ENCODE measurements at places on chromosomes 2 and 18. TPM values are rescaled to one million over a fixed set of nuclear protein-coding genes. Genes with fewer than 3 reads are reported as not detected.
A peak's percentile ranks its signal among the peaks of the same experiment; 100 is the strongest.

TNFAIP6 gene
- not detected for total RNA-seq

PLEK gene
- 23.4 TPM for total RNA-seq

EMILIN2 gene
- 23.3 TPM for total RNA-seq

RASGRP3 gene
- total RNA-seq = 7.5 TPM

DNA sequence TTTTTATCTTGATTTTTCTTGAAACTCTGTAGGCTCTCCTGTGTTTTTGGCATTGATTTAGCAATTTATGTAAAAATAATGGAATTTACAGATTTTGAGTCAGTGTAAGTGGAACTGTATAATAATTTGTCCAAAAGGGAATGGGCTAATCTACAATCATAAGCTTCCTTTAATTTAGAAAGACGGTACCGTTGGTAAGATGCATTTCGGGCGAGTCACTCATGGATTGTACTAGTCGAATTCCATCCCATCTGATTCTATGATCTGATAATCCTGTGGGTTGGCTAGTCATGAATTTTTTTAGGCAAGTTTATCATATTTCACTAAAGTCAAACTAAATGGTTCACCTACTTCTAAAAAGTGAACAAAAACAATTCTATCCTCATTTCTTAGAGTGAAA, 133.4 kb downstream of the ZNF407 start:
- H3K4me3 ChIP-seq = no peak overlapping the region
- no peaks in the 10 kb centered on the region for H3K4me1 ChIP-seq

DNA sequence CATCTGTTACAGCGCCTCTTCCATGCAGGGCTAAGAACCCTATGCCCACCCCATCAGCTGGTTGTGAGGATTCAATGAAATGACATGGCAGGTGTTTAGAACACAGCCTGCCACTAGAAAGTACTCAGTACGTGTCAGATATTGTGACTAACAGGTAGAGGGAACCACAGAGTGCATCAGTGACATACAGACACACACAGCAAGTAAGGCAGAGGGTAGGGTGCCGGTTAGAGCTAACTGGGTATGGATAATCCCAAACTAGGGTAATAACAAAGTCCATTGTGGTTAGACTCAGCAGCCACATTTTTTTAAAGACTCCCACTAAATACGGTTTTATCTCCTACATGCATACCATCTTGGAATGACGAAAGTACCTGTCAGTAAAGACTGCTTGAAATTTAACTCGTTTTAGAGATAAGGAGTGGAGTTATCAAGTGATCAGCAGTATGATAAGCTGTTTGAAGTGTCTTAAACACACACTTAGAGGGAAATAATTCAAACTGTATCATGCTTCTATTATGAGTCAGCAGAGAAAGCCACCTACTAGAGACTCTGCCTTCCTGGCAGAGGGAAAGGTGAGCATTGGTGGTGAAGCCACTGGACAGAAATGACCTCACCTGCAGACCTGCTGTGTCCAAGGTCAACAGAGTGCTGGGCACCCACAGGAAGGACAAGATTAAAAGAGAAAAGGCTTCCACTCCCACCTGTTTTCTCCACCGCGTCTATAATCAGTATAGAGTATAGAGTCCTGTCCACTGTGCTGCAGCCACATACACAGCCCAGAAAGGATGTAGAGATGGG, 20.6 kb downstream of the MPPE1 start:
- no peak overlapping the region for H3K4me3 ChIP-seq
- no peak overlapping the region for H3K27ac ChIP-seq
- no peaks in the 10 kb centered on the region for H3K4me1 ChIP-seq
- H3K27me3 ChIP-seq = no peaks in the 10 kb centered on the region
- peaks cover 10% of the 10 kb centered on the region for H3K36me3 ChIP-seq

- H3K36me3 ChIP-seq = no peaks in the 10 kb centered on the region
- H3K27ac ChIP-seq = no peak overlapping the region
- DNase-seq = peak; percentile 35
- peak overlapping the region; percentile 61 for H3K4me3 ChIP-seq
- peaks cover 4% of the 10 kb centered on the region for H3K27me3 ChIP-seq
Measured at GRCh38 chr2:230124757-230125431, 56.2 kb upstream of the SLC16A14 start.

- no peaks in the 10 kb centered on the region for H3K4me1 ChIP-seq
- no peak for DNase-seq
- no peak overlapping the region for H3K4me3 ChIP-seq
- no peak overlapping the region for H3K27ac ChIP-seq
Measured at GRCh38 chr2:54483426-54483825, 27.3 kb downstream of the SPTBN1 start.

GRCh38 chr2:224433442-224433841, 31.5 kb upstream of the FAM124B start:
- H3K36me3 ChIP-seq = no peaks in the 10 kb centered on the region
- DNase-seq = no peak
- H3K27me3 ChIP-seq = peaks cover 2% of the 10 kb centered on the region
- H3K4me1 ChIP-seq = peaks cover 4% of the 10 kb centered on the region
- no peak overlapping the region for H3K4me3 ChIP-seq
- H3K27ac ChIP-seq = no peak overlapping the region

- no peak overlapping the region for H3K4me3 ChIP-seq
- H3K36me3 ChIP-seq = no peaks in the 10 kb centered on the region
- no peaks in the 10 kb centered on the region for H3K27me3 ChIP-seq
- no peaks in the 10 kb centered on the region for H3K4me1 ChIP-seq
Measured at GRCh38 chr2:21281791-21282514, 158.2 kb downstream of the TDRD15 start.

- H3K36me3 ChIP-seq = no peaks in the 10 kb centered on the region
- peaks cover 10% of the 10 kb centered on the region for H3K4me1 ChIP-seq
- no peak overlapping the region for H3K4me3 ChIP-seq
- H3K27me3 ChIP-seq = peaks cover 23% of the 10 kb centered on the region
- no peak for DNase-seq
- H3K27ac ChIP-seq = no peak overlapping the region
Measured at GRCh38 chr18:70463085-70463484, 174.2 kb downstream of the SOCS6 start.

DNA sequence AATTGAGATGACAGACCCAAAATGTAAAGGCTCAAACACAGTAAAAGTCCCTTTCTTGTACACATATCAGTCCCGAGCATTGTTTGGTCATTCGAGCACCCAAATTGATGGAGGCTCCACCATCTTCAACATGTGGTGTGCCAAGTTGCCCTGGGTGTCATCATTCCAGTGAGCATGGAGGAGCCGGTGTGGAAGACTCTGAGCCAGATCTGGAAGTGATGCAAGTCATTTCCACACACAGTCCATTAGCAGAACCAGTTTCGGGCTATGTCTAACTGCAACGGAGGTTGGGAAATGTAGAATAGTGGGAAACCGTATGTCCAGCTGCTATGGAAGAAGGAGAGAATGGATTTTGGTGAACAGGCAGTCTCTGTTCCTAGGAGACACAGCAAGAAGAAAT, 40.9 kb upstream of the BZW1 start:
- H3K4me3 ChIP-seq = no peak overlapping the region
- DNase-seq = no peak
- peaks cover 6% of the 10 kb centered on the region for H3K27me3 ChIP-seq
- H3K27ac ChIP-seq = no peak overlapping the region
- peaks cover 3% of the 10 kb centered on the region for H3K36me3 ChIP-seq

DNA sequence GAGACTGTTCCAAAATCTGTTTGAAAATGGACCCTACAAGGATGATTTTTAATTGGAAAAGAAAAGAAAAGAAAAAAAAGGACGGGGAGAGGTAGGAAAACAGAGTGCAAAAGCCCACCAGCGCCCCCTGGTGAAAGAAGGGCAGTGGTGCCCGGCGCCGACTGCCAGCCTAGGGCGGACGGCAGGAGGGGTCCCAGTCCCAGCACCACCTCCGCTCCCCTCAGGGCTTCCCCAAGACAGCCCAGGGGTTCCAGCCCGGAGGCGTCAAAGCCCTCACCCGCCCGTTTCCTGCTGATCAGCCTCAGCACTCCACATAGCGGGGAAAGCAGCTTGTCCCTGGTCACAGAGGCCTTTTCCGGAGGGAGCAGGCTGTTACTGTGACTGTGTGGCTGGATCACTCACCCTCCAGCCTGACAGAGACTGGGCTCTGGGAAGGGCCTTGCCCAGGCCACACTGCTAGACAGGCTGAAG, 213.9 kb downstream of the TFCP2L1 start:
- no peak overlapping the region for H3K4me3 ChIP-seq
- peaks cover 16% of the 10 kb centered on the region for H3K27me3 ChIP-seq
- peak; percentile 68 for DNase-seq
- H3K4me1 ChIP-seq = peaks cover 3% of the 10 kb centered on the region

- H3K27ac ChIP-seq = no peak overlapping the region
- no peaks in the 10 kb centered on the region for H3K4me1 ChIP-seq
- no peak for DNase-seq
- H3K36me3 ChIP-seq = no peaks in the 10 kb centered on the region
Measured at GRCh38 chr2:120758181-120759144, 22.8 kb downstream of the GLI2 start.

DNA sequence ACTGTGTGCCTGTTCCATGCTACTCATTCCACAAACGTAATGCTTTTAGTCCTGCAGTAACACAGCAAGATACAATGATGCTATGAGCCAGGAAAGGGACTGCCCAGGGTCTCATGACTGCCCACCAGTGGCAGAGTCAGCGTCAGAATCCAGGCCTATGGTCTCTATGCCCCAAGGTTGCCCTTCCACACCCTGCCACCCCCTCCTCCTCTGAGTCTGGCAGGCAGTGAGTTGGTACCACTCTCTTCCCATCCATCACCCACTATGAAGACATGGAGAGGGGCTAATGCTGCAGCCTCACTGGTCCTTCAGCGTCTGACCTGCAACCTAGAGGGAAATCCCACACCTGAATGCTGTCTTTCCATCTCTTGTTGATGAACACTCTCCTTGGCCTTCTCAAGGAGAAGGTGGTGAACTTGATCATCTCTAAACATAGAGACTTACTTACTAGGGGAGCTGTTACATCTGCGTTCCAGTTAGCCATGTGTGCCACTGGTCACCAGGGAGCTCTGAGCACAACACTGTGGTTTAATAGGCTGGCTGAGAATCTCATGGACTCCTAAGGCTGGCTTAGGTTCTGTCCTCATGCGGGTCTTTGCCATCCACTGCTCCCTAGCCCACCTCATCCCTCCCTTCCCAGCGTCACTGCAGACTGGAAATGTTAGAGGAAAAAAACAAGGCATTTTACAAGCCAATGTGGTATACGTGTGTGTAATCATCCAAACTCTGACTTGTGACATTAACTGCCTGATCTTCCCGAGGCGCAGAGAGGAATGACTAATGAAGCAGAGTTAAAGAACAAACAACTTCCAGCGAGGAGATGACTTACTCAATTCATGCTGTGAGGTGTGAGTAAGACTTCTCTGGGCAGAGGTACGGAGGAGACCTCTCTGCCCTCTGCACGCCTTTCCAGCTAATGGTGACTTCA, 28.8 kb downstream of the STEAP3 start:
- H3K4me3 ChIP-seq = no peak overlapping the region
- DNase-seq = no peak
- H3K36me3 ChIP-seq = no peaks in the 10 kb centered on the region

DNA sequence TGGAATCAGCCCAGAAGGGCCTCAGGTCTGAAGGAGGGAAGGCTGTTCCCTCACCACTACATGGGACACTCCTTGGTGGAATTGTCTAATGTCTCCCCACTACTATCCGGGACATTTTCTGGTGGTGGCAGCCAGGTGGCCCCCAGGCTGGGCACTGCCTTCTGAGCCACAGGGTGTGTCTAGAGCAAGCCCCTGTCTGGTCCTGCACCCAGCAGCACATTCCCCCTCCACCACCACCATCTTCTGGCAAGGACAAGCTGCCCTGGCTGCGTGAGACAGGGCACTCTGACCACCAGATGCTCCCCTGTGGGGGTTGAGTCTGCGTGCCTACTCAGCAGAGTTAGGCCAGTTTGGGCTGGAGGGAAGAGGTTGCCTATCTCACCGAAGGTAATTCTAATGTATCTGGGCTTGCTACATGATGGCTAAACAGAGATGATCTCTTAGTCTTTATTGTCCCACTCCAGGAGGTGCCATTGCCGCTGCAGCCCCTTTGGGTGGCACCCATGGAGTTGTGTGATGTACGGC, 106.3 kb downstream of the PLB1 start:
- no peak overlapping the region for H3K27ac ChIP-seq
- no peaks in the 10 kb centered on the region for H3K27me3 ChIP-seq
- no peak for DNase-seq
- peaks cover 9% of the 10 kb centered on the region for H3K4me1 ChIP-seq

DNA sequence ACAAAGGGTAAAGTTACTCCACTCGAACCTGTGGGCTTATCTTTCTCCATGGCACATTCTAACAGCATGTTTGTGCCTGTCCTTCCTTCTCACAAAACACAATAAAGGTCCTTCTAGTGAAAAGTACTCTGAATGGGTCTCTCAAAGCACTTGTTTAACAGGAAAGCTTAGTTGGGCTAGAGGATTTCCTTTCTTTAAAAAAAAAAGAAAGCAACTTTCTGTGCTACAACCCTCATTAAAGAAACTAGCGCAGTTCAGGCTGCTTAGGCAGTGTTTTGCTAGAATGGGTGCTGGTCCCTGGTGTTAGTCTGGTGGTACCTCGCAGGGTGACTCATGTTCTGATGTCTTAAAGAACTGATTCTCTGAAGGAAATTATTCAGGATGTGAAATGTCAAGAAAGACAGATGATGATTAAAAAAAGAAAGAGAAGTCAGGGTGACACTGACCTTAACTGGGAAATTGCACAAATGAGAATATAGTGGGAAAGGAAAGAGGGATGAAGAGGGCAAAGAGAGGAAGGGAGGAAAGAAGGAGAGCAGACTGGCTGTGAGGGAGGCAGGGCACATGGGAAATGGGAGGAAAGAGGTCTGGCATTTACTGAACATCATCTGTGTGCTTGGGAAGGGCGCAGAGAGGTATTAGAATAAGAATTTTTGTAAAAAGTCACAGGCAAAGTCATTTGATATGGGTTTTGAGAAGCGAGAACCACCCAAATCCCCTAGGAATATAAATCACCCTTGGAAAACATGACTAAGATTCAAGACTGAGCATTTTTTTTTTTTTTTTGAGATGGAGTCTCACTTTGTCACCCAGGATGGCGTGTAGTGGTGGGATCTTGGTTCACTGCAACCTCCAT, 74.9 kb downstream of the ATP8B1 start:
- no peak overlapping the region for H3K27ac ChIP-seq
- H3K36me3 ChIP-seq = peaks cover 3% of the 10 kb centered on the region
- H3K27me3 ChIP-seq = no peaks in the 10 kb centered on the region
- DNase-seq = no peak

DNA sequence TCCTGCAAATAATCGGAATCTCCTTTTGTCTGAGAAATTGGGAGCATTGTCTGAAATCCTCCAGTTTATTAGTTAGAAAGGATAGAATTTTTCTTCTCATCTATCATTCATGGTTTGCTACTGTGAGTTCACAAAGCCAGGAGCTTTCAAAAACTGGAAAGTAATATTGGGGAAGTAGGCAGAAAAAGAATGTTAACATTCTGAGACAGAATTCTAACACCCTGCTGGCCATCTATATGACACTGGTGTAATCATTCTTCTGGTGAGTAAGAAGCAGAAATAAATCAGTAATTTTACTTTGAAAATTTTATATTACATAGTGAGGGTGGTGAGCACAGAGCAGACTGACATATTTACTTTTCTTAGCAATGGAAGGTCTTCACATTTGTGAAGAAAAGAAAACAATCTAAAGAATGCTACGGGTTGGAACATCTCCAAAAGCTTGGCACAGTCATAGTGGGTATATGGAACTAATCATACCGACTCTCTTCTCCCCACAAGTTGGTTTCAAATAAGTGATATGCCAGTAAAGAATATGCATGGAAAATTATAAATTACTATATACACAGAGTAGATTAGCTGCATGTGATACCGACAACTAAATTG, 344.9 kb downstream of the LPIN1 start:
- H3K4me3 ChIP-seq = no peak overlapping the region
- H3K27me3 ChIP-seq = peaks cover 2% of the 10 kb centered on the region
